ENCODE measurements at places on chromosomes 16 and 17. TPM values are rescaled to one million over a fixed set of nuclear protein-coding genes. Genes with fewer than 3 reads are reported as not detected.

TEKT5 gene
- 0.51 TPM for polyA plus RNA-seq

HBZ gene
- polyA plus RNA-seq: 2.4 TPM

OR3A3 gene
- 0.05 TPM for polyA plus RNA-seq

CTRB1 gene
- not detected for polyA plus RNA-seq

Data from left renal cortex interstitium (tissue), 4 donors.